Fibroblast of skin of abdomen (primary cell): ENCODE measurements at places on chromosomes 16 and 17.
A peak's percentile ranks its signal among the peaks of the same experiment; 100 is the strongest.

DNA sequence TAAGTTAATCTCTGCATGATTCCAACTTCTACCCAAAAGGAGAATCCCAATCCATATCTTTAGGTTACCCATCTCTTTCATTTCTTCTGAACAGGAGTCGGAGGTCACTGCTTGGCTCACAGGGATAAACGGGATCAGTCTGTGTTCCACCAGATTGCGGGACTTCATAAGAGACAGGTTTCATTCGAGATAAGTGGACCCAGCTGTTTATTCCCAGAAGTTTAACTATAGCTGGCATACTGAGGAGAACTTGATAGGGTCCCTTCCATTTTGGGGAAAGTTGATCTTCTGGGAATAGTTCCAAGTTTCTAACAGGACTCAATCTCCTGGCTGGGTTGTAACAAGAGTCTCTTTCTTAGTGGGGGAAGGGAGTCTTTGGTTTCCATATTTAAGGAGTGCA lies 45.4 kb upstream of the ARL4D start:
- no peak for DNase-seq

DNA sequence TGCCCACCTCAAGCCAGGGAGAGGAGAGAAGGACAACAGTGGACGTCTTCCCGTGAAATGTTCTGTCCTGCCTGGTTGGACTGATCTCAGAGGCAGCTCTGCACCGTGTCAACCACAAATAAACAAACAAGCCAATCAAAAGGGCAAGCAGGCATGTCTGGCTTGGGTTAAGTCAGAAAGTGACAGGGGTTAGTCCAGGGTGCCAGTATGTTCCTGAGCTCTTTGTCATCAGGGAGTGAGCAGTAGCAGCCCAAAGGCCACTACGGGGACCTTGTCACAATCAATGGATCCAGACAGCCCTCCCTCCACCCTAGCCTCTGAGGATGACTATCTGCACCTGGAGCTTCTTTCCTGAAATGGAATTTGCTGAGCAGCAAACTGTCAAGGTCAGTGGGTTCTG lies 35.0 kb downstream of the CNGB1 start:
- DNase-seq, result no peak

DNA sequence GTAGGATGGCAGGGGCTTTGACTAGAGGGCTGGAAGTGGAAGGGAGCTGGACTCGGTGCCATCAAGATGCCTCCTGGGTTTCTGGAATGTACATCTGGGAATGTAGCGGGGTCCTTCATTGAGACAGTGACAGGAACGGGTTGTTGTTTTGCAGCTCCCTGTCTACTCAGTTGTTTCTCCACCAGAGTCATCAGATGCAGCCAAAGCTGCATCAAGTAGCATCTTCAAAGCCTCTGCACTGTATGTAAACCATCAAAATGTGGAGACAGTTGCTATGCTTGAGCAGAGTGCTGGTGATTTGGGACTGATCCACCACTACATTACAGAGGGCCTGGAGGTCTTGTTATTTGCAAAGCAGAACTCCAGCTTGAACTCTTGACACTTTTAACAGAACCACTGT lies 25.1 kb upstream of the MEAK7 start:
- no peak for DNase-seq

GRCh38 chr16:73891129-73891542 lies 405.5 kb upstream of the PSMD7 start:
- peak; percentile 31 for DNase-seq

GRCh38 chr17:77209330-77209748 lies 68.6 kb downstream of the SEC14L1 start:
- DNase-seq, result no peak

DNA sequence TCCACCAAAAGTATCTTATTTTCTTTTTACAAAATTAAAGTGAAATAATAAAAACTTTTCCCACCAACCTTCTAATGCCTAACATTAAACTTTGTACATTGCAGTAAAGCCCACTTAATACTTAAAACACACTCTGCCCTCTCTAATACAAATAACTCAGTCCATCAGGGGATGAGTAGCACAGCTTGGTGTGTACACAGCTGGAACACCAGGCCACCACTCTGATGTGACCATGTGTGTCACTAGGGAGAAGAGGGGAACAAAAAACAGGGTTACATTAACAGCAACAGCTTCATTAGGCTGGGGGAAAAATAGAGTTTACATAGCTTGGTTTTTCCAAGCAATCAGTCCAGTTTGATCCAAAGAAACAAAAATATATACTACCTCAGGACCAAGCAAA lies 295.0 kb downstream of the CEP112 start:
- no peak for DNase-seq

GRCh38 chr16:1351215-1351581 lies 480 bp downstream of the TSR3 start:
- DNase-seq, result no peak

- DNase-seq, result no peak
Observed at GRCh38 chr17:19641687-19642372, 6.7 kb upstream of the ALDH3A2 start.

DNA sequence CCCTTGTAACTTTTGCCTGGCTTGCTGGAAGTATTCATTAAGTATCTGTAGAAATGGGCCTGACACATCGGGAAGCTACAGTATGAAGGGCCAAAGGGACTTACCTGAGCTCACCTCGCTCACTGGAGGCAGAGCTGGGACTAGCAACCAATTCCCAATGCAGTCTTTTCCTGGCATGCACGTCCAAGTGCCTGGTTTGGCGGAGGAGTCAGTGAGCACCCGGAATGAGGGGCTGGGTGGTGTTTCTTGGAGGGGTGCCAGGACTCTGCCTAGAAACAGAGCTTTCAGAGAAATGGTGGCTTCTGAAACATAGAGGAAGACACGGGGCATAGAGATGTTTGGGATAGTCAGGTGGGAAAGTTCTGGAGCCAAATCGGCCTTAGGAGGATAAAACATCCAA lies 18.4 kb upstream of the GPRC5C start:
- DNase-seq, result no peak

GRCh38 chr17:62611728-62612127 lies 15.7 kb upstream of the MRC2 start:
- no peak for DNase-seq

- peak; percentile 76 for DNase-seq
Observed at GRCh38 chr17:62781356-62781755, 26.8 kb downstream of the MARCHF10 start.

GRCh38 chr17:70138291-70138865 lies 31.0 kb upstream of the KCNJ2 start:
- DNase-seq, result peak; percentile 71

DNA sequence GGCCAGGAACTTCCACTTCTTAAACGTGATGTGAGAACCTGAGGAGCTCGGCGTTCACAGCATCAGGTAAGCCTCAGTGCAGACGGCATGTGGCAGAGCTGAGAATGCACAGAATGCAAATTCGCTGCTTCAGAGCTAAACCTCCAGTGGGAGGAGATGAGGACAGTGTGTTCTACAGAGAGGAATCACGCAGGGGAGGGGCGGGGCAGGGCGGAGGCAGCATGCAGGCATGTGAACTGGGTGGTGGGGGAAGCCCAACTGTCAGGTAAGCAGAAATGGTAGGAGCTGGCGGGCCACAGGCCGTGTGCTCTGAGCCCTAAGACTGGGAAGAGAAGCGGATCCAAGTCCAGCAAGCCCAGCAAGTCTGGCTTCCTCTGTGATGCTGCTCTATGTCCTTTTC lies 94.7 kb downstream of the ZNF778 start:
- no peak for DNase-seq

GRCh38 chr16:4056161-4057105 lies 59.8 kb downstream of the ADCY9 start:
- no peak for DNase-seq

- DNase-seq, result peak; percentile 26
Observed at GRCh38 chr17:48814504-48814903, 2.5 kb downstream of the TTLL6 start.

GRCh38 chr17:70239391-70239826 lies 70.1 kb downstream of the KCNJ2 start:
- DNase-seq, result peak; percentile 14

- no peak for DNase-seq
Observed at GRCh38 chr17:77535892-77536291, 395.1 kb downstream of the SEC14L1 start.

DNA sequence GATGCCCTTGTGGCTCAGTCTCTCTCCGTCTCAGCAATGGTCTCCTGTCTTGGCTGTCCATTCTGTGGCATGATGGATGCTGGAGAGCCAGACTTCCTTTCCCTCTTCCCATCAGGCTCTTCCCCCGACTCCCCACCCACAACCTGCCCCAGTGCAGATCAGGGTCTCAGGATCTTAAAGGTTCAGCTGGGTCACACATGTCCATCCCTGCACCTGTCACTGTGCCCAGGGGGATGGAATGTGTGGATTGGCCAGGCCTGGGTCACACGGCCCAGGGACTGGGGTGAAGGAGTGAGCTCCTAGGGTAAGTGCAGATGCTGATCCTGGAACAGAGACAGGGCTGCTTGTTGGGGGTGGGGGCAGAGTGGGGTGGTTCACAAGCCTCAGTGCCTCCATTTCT lies 23.0 kb downstream of the ADGRG5 start:
- DNase-seq, result no peak

DNA sequence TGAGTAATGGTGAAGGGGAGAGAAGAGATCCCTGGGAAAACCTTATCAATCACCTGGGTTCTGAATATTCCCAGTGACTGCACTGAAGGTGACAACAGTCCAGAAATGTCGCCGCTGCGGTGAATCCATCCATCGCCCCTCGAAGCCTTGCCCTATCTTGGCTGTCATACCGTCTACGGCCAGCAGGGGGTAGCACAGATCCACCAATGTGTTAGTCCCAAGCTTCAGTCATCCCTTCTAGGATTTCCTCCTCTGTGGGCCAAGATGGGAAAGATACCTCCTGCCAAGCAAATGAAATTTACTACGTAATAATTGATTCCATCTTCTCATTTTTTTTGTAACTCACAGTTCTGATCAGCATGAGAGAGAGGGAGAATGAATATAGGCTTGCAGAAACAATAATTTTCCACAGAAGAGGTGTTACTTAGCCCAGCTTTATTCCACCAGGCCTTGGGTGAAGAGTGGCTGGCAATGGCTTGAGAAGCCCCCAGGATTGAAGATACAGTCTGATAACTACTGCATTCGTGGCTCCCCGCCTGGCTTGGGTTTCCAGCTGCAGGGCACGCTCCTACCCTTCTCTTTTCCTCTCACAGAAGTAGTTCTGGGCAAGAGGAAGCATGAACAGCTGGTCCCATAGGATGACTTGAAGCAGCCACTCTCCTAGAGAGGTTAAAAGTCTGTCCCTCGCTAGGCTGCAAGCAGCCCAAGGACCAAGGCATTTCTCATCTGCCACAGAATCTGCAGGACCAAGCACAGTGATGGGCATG lies 2.6 kb upstream of the FMNL1 start:
- peak; percentile 86 for DNase-seq

DNA sequence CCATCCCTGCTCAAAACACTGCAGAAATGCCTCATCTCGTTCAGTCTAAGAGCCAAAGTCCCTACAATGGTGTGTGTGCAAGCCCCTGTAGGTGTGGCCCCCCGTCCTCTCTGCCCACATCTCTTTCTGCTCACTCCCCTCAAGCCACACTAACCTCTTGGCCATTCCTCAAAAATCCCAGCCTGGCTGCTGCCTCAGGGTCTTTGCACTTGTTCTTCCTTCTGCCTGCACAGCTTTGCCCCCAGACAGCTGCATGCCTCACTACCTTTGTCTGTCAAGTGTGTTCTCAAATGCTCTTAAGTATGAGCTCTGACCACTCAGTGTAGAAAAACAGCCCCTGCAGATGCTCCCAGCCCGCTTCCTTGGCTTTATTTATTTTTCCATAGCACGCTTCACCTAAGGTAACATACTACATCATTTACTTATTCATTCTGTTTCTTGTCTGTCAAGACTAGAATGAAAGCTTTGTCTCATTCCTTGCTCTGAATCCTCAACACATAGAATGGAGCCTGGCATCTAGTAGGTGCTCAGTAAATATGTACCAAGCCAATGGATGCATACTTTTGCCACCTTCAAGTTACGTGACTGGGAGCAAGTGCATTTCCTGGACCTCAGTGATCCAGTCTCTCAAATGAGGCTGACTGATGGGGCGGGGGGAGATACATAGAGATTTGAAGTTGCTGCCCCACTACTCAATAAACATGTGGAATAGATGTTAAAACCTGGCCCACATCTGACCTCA lies 38.1 kb downstream of the RAI1 start:
- DNase-seq, result no peak

- DNase-seq, result no peak
Observed at GRCh38 chr17:40794466-40794865, 5.3 kb downstream of the KRT28 start.

DNA sequence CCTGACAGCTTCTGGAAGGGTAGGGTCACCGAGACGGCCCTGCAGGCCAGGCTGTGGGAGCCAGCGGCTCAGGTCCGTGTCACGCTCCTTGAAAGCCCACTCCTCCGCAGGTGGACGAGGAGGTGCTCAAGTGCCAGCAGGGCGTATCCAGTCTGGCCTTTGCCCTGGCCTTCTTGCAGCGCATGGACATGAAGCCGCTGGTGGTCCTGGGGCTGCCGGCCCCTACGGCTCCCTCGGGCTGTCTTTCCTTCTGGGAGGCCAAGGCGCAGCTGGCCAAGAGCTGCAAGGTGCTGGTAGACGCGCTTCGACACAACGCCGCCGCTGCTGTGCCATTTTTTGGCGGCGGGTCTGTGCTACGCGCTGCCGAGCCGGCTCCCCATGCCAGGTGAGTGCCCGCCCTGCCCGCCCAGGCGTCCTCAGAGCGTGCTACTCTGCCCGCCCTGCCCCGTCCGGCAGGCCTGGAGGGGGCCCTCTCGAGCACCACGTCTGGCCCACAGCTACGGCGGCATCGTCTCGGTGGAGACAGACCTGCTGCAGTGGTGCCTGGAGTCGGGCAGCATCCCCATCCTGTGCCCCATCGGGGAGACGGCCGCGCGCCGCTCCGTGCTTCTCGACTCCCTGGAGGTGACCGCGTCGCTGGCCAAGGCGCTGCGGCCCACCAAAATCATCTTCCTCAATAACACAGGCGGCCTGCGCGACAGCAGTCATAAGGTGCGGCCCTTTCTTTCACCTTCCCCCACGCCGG lies 1.3 kb downstream of the NAGS start:
- DNase-seq, result no peak

- DNase-seq, result no peak
Observed at GRCh38 chr16:46748775-46749705, 896 bp upstream of the MYLK3 start.

DNA sequence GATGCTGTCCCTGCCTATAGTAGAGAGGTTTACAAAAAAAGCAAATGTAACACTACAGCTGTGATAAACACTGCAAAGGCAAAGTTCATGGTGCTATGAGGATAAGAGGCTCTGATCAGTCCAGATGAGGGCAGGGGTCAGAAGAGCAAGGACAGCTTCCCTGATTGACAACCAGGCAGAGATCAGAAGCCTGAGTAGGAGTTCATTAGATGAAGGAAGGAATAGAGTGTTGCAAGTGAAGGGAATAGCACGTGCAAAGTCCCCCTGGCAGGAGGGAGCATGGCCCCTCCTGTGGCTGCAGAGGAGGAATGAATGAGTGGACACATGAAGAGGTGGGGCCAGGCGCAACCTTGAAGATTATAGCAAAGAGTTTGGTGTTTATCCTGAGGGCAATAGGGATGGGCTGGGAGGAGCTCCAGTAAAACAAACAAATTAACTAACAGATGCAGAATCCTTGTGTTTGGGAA lies 208.4 kb upstream of the IRX5 start:
- no peak for DNase-seq

- no peak for DNase-seq
Observed at GRCh38 chr16:71565812-71566700, 10.8 kb downstream of the TAT start.
